ENCODE measurements at places on chromosomes 2 and 18.

- H3K27me3 ChIP-seq: peaks cover 19% of the 10 kb centered on the region
- no peaks in the 10 kb centered on the region for H3K4me1 ChIP-seq
- H3K36me3 ChIP-seq: peaks cover 2% of the 10 kb centered on the region
These were observed 57.8 kb upstream of the OTOF start for GRCh38 chr2:26535663-26536275.

DNA sequence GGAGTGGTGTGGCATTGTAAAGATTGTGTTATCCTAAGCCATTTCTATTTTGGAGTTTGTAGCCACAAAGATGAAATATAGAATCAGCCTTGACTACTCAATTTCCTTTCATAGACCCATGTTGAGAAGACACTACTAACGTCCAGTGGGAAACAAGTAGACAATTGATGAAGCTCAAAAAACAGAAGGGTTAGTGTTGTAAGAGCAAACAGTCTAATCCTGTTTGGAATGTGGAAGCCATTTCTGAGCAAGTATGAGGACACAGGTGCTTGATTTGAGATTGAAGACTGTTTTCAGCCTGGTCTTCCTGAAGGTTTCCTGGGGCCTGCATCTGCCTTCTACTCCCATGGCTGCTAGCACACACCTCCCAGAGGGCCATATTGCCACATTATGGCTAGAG is 29.1 kb downstream of the B3GNT2 start:
- DNase-seq: no peak
- H3K36me3 ChIP-seq: peaks cover 40% of the 10 kb centered on the region
- H3K4me1 ChIP-seq: peaks cover 46% of the 10 kb centered on the region

DNA sequence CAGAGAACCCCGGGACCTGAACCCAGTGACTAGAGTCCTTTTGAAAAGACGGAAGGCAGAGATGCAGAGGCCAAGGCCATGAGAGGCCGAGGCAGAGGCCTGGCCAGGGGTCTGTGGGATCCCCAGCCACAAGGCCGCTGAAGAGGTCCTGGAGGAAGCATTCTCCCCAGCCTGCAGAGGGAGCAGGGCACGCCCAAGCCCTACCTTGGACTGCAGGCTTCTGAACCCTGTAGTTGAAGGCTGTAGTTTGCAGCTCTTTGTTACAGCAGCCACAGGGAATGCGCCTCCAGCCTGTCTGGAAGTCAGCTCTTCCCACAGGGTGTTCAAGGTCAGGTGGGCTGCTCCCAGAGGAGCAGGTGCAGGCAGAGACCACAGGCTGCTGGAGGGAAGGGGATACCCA is 22.1 kb upstream of the PXDN start:
- H3K4me3 ChIP-seq: no peak overlapping the region
- H3K4me1 ChIP-seq: no peaks in the 10 kb centered on the region
- no peaks in the 10 kb centered on the region for H3K36me3 ChIP-seq
- H3K27ac ChIP-seq: no peak overlapping the region

- peaks cover 19% of the 10 kb centered on the region for H3K4me1 ChIP-seq
- H3K36me3 ChIP-seq: peaks cover 27% of the 10 kb centered on the region
- peak overlapping the region; percentile 88 for H3K27ac ChIP-seq
- no peak for DNase-seq
These were observed 5.4 kb downstream of the NBAS start for GRCh38 chr2:15555760-15556193.

GRCh38 chr2:177872286-177872685 is 200.3 kb downstream of the PDE11A start:
- H3K4me1 ChIP-seq: no peaks in the 10 kb centered on the region
- no peak overlapping the region for H3K27ac ChIP-seq
- H3K4me3 ChIP-seq: no peak overlapping the region
- H3K27me3 ChIP-seq: no peaks in the 10 kb centered on the region
- no peak for DNase-seq
- H3K36me3 ChIP-seq: no peaks in the 10 kb centered on the region

GRCh38 chr2:38610851-38611801 is 8.4 kb upstream of the HNRNPLL start:
- H3K4me3 ChIP-seq: peak overlapping the region; percentile 60
- no peaks in the 10 kb centered on the region for H3K36me3 ChIP-seq
- no peak for DNase-seq
- H3K27me3 ChIP-seq: peaks cover 5% of the 10 kb centered on the region
- peak overlapping the region; percentile 35 for H3K27ac ChIP-seq

GRCh38 chr2:176390276-176391147 is 121.3 kb downstream of the MTX2 start:
- H3K36me3 ChIP-seq: no peaks in the 10 kb centered on the region
- H3K27ac ChIP-seq: no peak overlapping the region
- H3K4me3 ChIP-seq: no peak overlapping the region
- no peaks in the 10 kb centered on the region for H3K4me1 ChIP-seq
- DNase-seq: no peak
- peaks cover 53% of the 10 kb centered on the region for H3K27me3 ChIP-seq

- H3K27ac ChIP-seq: no peak overlapping the region
- DNase-seq: no peak
- no peaks in the 10 kb centered on the region for H3K36me3 ChIP-seq
- no peak overlapping the region for H3K4me3 ChIP-seq
- H3K27me3 ChIP-seq: no peaks in the 10 kb centered on the region
These were observed 687.3 kb downstream of the NRXN1 start for GRCh38 chr2:50344509-50345106.

DNA sequence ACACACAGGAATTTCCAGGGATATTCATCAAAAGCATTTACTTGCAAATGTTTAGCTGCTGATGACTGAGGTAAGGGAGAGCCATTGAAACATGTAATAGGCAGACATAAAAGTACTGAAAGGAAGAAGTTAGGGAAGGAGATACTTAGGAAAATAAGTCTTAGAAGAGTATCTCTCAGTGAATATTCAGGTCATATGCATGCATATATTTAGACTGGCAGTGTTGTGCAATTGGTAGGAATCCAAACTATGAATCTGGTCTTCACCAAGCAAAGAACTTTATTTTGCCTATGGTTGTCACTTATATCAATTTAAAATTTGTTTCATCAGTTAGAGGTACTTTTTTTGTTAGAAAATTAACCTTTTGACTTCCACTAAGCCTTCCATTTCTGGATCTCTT is 1490.7 kb downstream of the SUCLG1 start:
- H3K27me3 ChIP-seq: no peaks in the 10 kb centered on the region
- no peak overlapping the region for H3K4me3 ChIP-seq
- H3K36me3 ChIP-seq: no peaks in the 10 kb centered on the region

DNA sequence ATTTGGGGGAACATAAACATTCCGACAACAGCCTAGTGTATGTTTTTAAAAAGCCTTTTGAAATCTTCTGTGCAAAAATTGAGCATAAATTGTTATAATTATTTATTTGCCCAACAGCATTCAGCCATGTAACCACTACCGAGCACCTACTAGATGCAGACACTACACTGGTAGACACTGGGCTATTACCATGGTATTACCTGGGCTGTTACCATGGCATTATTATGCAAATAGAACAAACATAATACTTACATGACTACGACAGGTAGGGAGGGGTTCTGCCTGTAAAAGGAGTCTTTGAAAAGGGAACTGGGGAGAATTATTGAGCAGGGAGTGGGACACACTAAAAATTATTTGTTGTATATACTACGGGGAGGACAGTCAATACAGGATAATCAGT is 116.4 kb downstream of the MREG start:
- H3K4me3 ChIP-seq: no peak overlapping the region
- H3K4me1 ChIP-seq: no peaks in the 10 kb centered on the region
- no peak overlapping the region for H3K27ac ChIP-seq
- H3K36me3 ChIP-seq: no peaks in the 10 kb centered on the region
- no peak for DNase-seq
